ENCODE measurements at places on chromosomes 5 and 9.

DNA sequence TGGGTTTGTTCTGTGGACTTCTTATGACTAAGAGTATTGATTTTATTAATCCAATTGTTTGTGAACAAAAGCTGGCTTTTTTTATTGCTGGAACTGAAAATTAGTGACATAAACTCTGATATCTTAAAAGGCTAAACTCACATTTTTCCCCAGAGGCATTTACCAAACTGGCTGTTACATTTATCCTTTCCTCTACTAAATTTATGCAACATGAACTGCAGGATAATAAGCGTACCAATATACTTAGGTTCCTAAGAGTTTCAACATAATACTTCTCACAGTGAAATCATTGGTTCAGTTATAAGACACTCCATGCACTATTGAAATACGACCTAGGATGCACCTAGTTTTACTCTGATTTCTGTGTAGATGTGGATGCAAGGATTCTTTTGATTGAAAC, 560.8 kb upstream of the WWC1 start:
- no peak for DNase-seq

- DNase-seq, result no peak
Measured at GRCh38 chr9:33273972-33274328, 9.1 kb downstream of the CHMP5 start.

GRCh38 chr5:163916376-163916775, 411.0 kb downstream of the MAT2B start:
- DNase-seq, result no peak

- DNase-seq, result no peak
Measured at GRCh38 chr5:140674629-140675028, 1.3 kb upstream of the DND1 start.

GRCh38 chr5:51326844-51327243, 56.4 kb upstream of the ISL1 start:
- DNase-seq, result no peak

- no peak for DNase-seq
Measured at GRCh38 chr9:76799473-76799872, 35.2 kb downstream of the PCA3 start.

GRCh38 chr5:32581010-32581785, 4.2 kb upstream of the SUB1 start:
- DNase-seq, result no peak

GRCh38 chr9:33510262-33511183, 13.5 kb upstream of the ANKRD18B start:
- peak; percentile 23 for DNase-seq

- no peak for DNase-seq
Measured at GRCh38 chr5:518721-519120, 5.5 kb downstream of the SLC9A3 start.

- DNase-seq, result no peak
Measured at GRCh38 chr9:91533382-91533781, 109.8 kb upstream of the NFIL3 start.

DNA sequence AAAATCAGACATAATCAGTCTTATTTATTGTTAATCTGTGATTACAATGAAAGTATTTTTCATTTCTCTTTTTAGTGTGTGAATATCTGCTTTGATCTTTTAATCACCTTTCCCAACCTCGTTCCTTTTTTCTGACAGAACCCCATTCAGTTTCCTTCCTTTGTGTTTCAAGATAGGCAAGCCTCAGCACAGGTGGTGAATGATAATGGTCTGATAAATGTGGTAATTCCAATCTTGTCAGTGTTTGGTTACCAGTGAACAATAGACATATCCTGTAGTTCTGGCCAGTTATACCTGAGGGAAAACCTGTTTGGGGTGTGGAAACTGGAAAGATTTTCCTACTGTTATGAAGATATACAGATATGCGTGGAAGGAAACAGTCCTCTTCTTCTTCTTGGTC, 13.5 kb downstream of the STX17 start:
- DNase-seq, result no peak

- DNase-seq, result no peak
Measured at GRCh38 chr9:91803970-91804752, 145.9 kb downstream of the ROR2 start.

DNA sequence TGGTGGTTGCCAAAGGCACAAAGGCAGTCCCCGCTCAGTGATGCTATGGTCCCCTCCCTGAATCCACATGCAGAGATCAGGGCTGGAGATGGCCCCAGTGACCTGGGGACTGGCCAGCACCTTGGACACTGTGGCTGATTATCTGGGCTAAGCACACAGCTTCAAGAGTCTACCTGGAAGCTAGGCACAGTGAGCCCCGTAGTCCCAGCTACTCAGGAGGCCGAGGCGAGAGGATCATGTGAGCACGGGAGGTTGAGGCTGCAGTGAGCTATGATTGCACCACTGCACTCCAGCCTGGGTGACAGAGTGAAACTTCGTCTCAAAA, 8.3 kb upstream of the SCGB3A1 start:
- no peak for DNase-seq

DNA sequence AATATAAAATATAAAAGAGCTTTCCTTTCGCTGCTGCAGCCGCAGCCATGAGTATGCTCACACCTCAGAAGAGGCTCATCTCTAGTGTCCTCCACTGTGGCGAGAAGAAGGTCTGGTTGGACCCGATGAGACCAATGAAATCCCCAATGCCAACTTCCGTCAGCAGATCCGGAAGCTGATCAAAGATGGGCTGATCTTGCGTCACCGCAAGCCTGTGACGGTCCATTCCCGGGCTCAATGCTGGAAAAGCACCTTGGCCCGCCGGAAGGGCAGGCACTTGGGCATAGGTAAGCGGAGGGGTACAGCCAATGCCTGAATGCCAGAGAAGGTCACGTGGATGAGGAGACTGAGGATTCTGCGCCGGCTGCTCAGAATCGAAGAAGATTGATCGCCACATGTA, 12.6 kb upstream of the PRDM12 start:
- DNase-seq, result no peak

- no peak for DNase-seq
Measured at GRCh38 chr5:35672995-35673394, 55.3 kb downstream of the SPEF2 start.

DNA sequence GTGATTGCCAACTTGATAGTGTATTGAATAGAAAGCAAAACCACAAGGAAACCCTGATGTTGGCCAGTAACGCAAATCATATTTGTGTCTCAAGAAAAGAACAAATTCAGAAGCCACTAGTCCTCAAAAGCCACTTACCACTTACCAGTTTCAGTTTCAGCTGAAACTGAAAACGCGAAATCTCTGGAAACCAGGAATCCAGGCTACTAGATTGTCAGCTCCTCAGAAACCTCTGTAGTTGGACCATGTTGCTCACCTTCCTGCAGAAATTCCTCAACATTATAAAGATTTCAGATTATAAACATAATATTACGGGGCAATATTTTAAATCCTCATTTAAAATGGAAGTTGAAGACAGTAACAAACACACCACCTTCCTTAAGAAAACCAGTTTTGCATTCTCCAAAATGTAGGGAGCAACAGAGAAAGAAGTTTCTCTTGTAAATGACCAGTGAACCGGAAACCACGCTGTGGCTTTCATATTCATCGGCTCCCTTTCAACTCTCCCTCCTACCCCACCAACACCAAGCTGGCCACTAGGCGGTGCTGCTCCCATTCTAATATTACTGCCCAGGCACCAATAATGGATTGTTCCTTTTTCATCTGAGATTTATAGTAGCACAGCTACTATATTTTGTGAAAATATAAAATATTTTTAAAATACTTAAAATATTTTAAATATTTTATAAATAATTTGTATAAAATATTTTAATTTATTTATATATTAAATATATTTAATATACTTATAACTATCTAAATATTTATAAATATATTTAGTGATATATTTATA, 8.7 kb upstream of the TMED7 start:
- DNase-seq, result peak; percentile 37

- no peak for DNase-seq
Measured at GRCh38 chr9:112719696-112720095, 1.8 kb upstream of the INIP start.

DNA sequence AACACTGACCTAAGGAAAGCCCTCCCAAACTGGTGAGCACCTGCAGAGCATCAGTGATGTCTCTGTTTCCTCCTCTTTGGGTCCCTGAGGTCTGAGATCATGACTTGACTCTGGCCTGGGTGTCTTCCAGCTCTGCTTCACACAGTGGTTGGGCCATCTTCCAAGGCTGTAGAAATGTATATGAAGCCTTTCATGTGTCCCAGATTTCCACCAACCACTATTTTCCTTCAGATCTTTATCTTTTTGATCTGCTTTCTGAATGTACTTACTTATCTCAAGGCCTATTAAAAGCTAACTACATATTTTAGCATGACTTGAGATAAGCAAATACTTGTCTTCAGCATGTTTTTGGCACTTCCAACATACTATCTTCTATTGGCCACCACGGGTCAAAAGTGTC, 47.1 kb downstream of the PRELID2 start:
- no peak for DNase-seq

- no peak for DNase-seq
Measured at GRCh38 chr5:149283626-149284480, 12.2 kb downstream of the AFAP1L1 start.

GRCh38 chr9:18698992-18699391, 225.0 kb downstream of the ADAMTSL1 start:
- DNase-seq, result no peak

GRCh38 chr5:16897800-16898199, 38.3 kb downstream of the MYO10 start:
- DNase-seq, result no peak

- no peak for DNase-seq
Measured at GRCh38 chr5:15499528-15500324, at the start of gene FBXL7. FBXL7 (plus strand) TSS chr5:15500180.

DNA sequence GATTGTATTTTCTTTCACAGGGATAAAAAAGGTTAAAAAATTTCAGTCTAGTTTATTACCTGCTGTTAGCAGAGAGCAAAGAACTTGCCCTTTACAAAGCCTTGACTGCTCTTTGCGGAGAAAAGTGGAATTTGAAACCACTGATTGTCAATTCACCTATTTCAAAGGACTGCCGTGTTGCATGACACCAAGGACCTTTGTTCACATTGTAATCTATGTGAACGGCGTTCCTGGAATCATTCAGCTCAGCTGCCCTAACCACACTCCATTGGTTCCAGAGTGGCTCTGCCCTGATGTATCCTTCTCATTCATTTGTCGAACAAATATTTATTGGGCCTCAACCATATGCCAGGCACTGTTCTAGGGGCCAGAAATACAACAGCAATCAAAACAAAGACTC, 377.5 kb upstream of the RFX3 start:
- DNase-seq, result no peak

DNA sequence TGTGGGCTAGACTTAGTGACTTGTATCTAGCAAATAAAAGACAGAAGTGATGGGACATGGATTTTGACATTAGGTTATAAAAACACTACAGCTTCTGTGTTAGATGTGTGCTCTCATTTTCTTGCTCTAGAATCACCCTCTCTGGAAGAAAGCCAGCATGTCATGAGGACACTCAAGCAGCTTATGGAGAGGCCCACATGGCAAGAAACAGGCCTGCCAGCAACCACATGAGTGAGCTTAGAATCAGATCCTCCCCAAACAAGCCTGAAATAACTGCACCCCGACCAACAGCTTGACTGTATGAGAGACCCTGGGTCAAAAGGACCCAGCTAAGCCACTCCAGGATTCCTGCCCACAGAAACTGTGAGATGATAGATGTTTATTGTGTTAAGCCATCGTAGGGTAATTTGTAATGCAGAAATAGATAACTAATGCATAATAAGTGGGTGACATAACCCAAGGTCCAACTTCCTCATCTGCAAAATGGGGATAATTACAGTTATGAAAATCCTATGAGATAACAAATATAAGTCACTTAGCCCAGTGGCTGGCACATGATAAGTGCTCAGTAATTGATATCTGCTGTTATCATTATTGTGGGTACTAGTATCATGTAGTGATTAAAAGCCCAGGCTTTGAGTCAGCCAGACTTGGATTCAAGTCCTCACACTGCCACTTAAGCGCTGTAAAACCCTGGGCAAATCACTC, 86.5 kb downstream of the KLHL3 start:
- DNase-seq, result peak; percentile 73

DNA sequence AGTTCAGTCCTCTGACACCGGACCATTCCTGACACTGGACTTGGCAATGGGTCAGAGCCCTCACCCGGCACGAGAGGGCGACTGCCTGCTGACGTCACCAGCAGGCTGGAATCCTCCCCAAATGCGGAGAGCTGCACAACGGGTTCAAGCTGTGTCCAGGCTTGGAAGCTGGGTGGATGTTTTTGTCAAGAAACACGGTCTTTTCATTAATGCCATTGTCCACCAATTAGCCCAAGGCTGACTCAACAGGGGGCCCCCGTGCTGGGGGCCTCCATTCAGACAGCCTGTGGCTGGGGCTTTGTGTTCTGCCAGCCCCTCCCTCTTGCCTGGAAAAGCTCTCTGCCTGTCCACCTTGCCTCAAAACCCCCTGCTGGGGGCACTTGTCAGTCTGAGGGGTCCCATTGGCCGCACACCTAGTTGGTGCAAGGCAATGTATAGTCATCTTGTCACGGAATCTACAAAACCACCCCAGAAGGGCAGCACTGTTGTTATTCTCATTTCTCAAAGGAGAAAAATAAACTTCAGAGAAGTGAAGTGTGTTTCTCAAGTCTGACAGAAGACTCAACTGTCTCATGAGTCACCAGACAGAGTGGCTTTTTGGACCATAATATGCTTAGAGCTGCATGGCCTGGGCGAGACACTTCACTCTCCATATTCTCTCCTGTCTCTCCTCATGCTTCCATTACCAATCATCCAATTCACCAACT, 24.6 kb downstream of the NDUFA8 start:
- no peak for DNase-seq

DNA sequence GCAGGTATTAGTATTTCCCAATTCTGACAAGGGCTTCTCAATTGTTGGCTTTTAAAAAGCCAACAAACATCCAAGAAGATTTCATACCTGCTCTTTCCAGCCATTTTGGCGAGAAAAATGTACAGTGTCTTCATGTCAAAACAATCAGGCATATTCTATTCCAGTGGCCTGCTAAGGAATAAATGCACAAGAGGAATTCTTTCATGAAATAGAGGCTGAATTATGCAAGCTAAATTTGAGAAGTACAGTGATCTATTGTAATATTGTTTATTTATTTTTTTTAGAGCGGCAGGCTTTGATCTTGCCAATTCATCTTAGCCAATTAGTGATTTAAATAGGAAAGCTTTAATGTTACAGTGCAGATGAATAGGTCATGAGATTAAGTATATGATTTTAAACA, 49.3 kb downstream of the NLN start:
- no peak for DNase-seq

DNA sequence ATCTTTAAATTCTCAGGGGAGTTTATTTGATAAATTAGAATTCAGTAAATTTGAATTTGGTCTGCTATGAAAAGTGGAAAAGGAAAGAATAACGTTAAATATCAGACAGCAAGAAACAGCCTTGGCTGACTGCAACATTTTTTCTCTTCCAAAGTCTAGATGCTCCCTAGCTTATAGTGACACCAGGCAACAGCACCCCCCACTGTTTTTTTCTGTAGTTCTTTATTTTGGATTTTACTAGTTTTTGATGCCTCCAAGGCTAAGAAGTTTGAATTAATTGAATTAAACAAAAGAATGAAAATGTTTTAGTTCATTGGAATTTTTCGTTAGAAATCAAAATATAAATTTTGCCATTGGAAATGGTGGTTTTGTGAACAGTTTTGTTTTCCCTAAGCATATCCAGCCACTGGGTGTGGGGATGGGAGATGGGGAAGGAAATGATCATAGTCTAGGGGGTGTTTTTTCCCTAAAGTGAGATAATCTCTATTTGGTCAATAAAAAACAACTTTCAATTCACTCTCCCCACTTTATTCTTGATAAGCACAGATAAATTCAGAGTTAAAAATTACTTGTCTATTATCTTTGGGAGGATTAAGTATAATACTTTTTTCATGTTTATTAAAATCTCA, 199.3 kb upstream of the CD180 start:
- no peak for DNase-seq

GRCh38 chr9:130542457-130543228, 36.7 kb upstream of the FUBP3 start:
- DNase-seq, result no peak

- DNase-seq, result no peak
Measured at GRCh38 chr9:86405086-86405491, 50.9 kb upstream of the TUT7 start.

Data from cerebellar nuclear complex (tissue), 1 donor.